ENCODE measurements at places on chromosomes 7 and 10.

GRCh38 chr10:86402283-86402941, 35.8 kb upstream of the GRID1 start:
- DNase-seq, result no peak

DNA sequence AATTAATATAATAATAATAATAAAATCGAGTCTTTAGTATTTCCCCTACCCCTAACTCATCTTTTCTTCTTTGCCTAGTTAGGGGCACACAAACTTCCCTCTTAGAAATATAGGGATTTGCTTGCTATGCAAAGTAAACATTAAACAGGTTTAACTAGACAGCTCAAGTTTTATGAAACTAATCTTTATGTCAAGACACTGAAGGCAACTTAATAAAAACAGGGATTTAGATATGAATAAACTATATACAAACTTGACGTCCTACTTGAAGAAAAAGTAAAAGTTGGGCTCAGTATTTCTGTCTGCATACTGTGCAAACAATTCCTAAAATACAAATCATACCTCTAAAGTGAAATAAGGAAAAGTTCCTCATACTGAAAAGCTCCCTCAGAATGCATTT, 52.1 kb upstream of the CAV2 start:
- DNase-seq, result no peak

DNA sequence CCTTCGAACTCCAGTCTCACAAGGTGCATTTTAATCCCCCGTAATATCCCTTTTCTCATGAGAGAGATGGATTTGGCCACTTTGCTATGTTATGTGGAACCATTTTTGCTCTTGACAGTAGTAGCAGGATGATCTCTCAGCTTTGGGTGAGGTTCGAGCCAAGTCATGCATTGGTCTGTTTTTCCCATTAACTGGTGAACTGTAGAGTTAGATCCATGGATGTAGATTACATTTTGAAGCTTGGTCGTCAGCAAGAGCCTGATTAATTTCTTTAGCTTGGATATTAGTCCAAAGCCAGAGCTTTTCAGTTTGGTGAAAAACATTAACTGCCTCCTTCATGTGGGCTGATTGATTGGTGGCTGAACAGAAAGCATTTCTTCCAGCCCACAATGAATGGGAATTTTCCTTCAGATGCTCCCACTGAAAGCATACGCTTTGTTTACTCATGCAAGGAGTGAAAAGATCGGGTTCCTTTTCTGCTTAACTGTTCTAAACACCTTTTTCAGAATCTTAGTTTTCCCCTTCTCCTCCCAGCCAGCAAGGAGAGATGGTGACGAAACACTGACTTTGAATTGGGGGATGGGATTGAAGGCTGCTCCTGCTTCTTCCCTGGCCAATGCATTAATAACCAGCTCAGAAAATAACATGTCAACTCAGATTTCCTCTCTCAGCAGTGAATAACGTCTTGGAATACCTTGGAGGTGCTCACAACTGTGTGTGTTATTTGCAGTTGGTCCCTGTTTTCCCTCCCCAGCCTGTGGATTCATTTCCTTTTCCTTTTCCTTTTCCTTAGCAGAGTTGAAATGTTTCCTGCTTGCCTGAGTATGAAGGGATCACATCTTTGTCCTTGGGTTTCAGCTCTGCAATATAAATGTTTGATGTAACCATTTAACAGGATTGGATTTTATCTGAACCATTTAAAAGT, 351.8 kb upstream of the FZD8 start:
- DNase-seq, result no peak

GRCh38 chr7:151518105-151518946, 1.4 kb downstream of the RHEB start:
- peak; percentile 61 for DNase-seq

- no peak for DNase-seq
Measured at GRCh38 chr10:49650724-49651034, 28.8 kb upstream of the C10orf53 start.

DNA sequence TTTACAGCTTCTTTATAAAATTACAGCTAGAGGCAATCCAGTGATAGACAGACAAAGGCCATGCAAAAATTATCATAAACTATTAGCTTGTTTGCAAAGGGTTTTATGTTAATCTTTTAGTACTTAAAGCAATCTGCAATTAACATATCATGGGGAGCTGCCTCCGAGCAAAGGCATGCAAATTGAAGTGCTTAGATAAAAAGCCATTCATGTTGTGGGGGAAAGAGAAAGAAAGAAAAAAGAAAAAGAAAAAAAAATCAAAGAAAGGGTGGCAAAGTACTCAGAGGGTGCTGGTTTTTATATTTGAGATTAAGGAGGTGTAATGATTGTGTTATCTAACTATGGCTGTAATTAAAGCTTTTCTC, 799.5 kb downstream of the LRMDA start:
- no peak for DNase-seq

DNA sequence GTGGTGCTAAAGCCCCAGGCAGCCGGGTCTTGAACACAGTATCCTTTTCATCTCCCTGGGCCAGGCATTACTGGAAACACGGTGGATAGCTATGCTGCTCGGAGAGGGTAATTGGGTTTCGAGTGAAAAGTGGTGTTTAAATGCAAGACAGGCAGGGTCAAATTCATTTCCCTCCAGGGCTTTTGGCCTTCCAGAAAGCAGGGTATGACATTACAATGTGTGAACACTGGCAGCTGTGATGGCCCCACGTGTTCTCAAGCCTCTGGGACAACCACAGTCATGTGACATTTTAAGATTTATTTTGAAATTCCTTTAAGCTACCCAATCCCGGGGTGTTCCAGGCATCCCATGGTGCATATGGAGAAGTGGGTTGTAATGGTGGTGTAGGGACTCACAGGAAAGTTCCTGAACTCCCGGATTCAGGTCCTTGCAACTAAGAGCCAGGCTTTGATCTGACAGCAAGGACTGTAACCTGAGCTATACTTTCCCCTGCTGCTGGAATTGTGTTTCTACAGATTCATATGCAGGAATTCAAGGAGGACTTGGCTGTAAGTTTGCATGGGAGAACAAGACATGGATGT, 46.8 kb downstream of the INSYN2A start:
- DNase-seq, result no peak

- peak; percentile 91 for DNase-seq
Measured at GRCh38 chr7:12731775-12732174, 44.3 kb downstream of the ARL4A start.

DNA sequence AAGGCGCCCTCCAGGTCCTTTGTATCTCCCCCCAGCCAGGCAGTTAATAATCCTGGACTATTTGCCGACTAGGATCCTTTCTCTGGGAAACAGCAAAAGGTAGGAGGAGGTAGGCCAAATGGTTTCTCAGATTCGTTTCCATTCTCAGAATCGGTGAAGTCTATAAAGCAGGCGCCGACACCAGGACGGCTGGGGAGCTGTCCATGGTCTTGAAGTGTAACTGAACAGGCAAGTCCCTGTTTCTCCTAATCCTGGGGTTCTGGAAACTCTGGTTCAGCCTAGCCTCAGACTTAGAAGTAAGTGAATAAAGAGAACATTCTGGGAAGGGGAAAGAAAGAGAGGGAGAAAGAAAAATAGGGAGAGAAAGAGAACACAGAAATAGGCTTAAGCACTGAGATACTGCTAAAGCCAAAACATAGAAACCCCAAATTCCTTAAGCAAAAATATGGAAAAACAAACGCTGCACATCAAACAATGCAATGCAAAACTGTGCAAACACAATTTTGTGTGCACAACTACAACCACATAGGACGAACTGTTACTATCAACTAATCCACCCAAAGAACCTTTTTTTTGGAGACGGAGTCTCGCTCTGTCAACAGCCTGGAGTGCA, 11.1 kb upstream of the INA start:
- DNase-seq, result peak; percentile 83

GRCh38 chr10:70689661-70690060, 17.4 kb downstream of the ADAMTS14 start:
- no peak for DNase-seq
